Neural progenitor cell (in vitro differentiated cells): ENCODE measurements at places on chromosomes 2 and 18.

DNA sequence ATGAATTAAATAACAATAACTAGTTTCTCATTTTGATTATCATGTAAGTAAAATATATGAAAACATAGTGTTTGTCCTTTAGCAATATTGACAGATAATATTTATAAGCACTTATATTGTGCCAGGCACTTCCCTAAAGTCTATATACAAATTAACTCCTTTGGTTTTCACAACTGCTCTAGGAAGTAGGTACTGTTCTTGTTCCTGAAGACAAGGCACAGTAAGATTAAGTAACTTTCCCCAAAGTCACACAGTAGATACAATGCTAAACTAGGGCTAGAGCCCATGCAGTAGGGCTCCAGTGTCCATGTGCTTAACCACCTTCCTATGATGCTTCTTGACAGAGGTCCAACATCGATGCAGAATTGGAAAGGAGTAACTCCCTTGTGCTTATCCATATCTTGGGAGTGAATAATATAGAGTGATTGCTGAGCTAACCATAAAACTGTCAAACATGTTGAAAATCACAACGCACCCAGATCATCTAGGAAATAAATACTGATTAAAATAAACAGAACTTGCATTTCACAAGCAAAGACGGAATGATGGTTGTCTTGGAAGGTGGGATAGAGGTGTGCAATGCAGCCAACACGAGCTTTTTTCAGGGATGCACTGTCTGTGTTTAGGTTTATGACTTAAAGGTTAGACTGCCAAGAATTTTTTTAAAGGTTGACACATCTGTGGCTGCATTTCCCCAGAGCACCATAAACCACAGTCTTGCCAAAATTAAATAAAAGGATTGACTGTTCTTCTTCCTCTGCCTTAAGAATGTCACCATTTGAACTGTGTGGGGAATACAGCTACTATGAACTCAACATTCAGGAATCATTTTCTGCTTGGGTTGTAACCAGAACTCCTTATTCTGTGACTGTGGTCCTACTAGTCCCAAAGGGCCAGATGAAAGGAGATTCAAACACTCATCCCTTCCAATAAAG is 80.8 kb downstream of the ANKRD44 start:
- no peaks in the 10 kb centered on the region for H3K36me3 ChIP-seq
- no peaks in the 10 kb centered on the region for H3K27me3 ChIP-seq
- no peak for DNase-seq
- H3K4me1 ChIP-seq = peaks cover 7% of the 10 kb centered on the region

GRCh38 chr18:44035554-44035953 is 645.1 kb upstream of the SETBP1 start:
- no peaks in the 10 kb centered on the region for H3K36me3 ChIP-seq
- DNase-seq = no peak
- H3K27ac ChIP-seq = no peak overlapping the region
- H3K27me3 ChIP-seq = no peaks in the 10 kb centered on the region
- H3K4me3 ChIP-seq = no peak overlapping the region

GRCh38 chr2:227205701-227206100 is 41.3 kb downstream of the COL4A3 start:
- H3K27me3 ChIP-seq = peaks cover 62% of the 10 kb centered on the region
- peak; percentile 24 for DNase-seq
- H3K4me3 ChIP-seq = no peak overlapping the region
- H3K27ac ChIP-seq = no peak overlapping the region

DNA sequence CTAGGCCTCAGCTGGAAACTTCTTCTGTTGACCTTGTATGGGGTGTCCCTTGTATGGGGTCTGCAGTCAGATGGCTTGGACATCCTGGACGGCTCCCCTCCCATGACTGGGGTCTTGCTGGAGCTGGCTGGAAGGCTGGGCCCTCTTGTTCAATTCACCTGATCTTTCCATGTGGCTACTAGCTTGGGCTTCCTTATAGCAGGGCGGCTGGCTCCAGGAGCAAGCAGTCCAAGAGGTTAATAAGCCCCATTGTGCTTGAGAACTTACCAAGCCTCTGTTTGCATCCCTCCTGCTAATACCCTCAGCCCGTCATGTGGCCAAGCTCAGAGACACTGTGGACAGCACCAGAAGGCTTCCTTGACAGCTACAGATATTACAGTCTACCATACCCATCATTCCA is 111.6 kb upstream of the NPAS2 start:
- no peak overlapping the region for H3K4me3 ChIP-seq
- no peak for DNase-seq
- H3K36me3 ChIP-seq = no peaks in the 10 kb centered on the region
- H3K27me3 ChIP-seq = no peaks in the 10 kb centered on the region
- no peak overlapping the region for H3K27ac ChIP-seq
- no peaks in the 10 kb centered on the region for H3K4me1 ChIP-seq

DNA sequence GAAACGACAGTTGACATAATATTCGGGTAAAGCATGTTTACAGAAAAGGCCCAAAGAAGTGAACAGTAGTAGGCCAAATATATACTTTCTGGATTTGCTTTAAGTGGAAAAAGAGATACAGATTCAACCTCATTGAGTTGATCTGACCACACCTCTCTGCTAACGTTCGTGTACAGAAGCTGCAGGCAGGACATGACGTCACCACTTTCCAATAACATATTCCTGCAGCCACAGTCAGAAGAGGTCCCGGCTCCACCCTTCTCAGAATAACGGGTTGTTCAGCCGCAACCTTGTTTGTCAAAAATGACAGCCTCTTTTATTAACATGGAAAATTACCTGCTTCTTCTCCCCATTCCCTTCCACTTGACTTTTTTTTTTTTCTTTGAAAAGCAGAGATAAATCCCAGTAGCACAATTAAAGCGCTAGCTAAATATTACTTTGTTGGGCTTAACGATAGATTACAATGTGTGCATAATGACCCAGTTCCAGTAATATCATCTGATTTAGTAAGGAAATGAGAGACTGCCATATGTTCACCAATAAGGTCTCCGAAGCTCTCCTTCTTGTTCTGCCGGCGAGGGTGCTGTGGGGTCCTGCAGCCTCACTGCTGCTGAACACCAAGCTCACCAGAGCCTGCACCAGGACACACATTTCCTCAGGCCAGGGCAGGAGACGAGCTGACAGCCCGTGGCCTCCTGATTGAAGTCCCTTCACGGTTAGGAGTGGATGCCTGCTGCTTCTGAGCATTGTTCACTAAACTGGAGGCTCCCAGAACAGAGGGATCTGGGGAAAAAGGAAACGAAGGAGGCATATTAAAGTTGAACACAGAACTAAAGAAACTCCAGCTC is 451.0 kb upstream of the SALL3 start:
- H3K27me3 ChIP-seq = no peaks in the 10 kb centered on the region
- H3K36me3 ChIP-seq = no peaks in the 10 kb centered on the region
- H3K4me1 ChIP-seq = peaks cover 18% of the 10 kb centered on the region

- H3K36me3 ChIP-seq = no peaks in the 10 kb centered on the region
- no peak overlapping the region for H3K4me3 ChIP-seq
- peaks cover 15% of the 10 kb centered on the region for H3K4me1 ChIP-seq
- DNase-seq = no peak
- no peaks in the 10 kb centered on the region for H3K27me3 ChIP-seq
Observed at GRCh38 chr2:44290261-44290660, 15.0 kb downstream of the SLC3A1 start.

DNA sequence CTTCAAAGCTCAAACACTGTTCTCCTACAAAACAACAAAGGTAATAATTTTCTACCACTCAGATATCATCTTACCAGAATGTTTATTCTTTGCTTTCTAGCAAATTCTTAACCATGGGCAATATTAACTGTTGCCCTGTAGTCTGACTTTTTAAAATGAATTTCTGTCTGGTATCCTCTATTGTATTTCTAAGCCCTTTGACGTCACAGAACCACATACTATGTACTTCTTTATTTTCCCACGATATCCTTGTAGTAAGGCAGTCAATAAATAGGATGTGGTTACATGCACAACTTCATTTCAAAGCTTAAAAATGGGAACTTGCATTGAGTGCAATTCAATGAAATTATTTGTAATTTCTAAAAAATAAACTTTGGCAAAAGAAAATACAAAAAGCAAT is 58.7 kb downstream of the THADA start:
- no peak for DNase-seq
- peaks cover 3% of the 10 kb centered on the region for H3K36me3 ChIP-seq
- H3K27ac ChIP-seq = no peak overlapping the region
- no peaks in the 10 kb centered on the region for H3K4me1 ChIP-seq

GRCh38 chr2:241359481-241360045 is 3.5 kb downstream of the FARP2 start:
- no peak overlapping the region for H3K4me3 ChIP-seq
- no peak overlapping the region for H3K27ac ChIP-seq
- peaks cover 29% of the 10 kb centered on the region for H3K4me1 ChIP-seq
- no peak for DNase-seq
- no peaks in the 10 kb centered on the region for H3K36me3 ChIP-seq
- H3K27me3 ChIP-seq = no peaks in the 10 kb centered on the region

GRCh38 chr2:43791035-43791765 is 17.4 kb downstream of the DYNC2LI1 start:
- no peaks in the 10 kb centered on the region for H3K4me1 ChIP-seq
- H3K36me3 ChIP-seq = no peaks in the 10 kb centered on the region
- H3K27me3 ChIP-seq = no peaks in the 10 kb centered on the region
- no peak for DNase-seq
- H3K27ac ChIP-seq = no peak overlapping the region

DNA sequence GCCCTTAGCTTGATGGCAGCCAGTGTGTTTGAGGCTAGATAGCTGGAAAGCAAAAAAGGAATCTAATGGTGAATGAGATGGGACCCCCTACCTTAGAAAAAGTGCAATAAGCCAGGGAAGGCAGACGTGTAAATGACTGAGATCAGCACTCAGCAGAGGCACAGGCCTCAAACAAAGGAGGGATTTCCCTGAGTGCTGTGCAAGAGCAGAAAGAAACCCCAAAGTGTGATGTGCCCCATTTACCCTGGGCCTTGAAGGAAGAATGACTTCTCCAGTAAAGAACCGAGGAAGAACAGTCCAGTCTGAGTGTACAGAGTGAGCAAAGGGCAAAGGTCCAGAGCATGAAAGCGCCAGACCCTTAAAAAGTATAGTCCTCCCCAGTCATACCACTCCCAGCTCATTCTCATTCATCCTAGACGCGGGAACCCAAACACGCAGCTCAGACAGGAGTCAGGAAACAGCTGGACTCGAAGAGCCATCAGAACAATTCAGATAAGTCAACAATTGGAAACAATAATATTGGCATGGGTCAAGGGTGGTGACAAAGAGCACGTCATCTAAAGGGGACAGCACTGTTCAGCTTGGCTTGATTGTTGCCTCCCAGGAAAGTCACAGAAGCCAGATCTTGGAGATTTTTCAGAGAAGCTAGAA is 121.7 kb downstream of the INO80D start:
- H3K4me1 ChIP-seq = no peaks in the 10 kb centered on the region
- no peak overlapping the region for H3K4me3 ChIP-seq
- no peak for DNase-seq
- H3K36me3 ChIP-seq = no peaks in the 10 kb centered on the region
- no peaks in the 10 kb centered on the region for H3K27me3 ChIP-seq

DNA sequence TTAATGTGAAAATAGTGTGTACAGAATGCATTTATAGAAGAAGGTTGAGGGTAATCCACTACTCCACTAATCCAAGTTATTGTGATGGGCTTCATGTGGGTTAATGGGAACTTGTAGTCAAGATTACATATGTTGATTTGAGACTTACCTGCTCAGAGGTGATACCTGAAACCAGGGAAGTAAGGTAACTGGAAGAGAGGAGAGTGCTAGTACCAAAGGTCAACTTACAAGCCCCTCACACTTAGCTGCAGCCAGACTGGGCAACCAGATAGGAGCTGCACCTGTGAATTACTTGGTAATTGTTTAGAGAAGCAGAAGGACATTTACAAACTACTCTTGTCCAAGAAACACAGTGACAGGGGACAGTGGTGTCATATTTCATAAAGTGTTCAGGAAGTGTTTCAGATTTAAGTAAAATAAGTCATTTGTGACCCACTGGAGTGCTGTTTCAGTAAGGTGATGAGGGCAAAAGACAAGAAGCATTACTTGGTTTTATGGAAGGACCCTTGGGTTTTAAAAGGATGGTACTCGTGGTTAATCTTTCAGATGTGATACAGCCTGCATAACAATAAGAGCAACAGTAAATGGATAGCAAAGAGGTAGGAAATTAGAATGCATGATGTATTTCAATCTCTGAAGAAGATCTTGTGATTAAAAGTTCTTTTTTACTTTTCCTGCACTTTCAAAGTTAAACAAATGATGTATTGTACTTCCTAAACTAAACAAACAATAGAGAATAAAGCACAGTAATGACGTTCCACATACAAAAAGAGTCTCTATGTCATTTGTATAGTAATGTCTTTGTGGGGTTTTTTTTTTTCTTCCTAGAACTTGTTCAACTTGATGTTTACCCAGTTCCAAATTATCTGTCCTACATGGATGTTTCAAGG is 189.3 kb downstream of the PHLPP1 start:
- no peaks in the 10 kb centered on the region for H3K27me3 ChIP-seq
- no peaks in the 10 kb centered on the region for H3K4me1 ChIP-seq
- peaks cover 10% of the 10 kb centered on the region for H3K36me3 ChIP-seq
- H3K4me3 ChIP-seq = no peak overlapping the region
- no peak for DNase-seq
- no peak overlapping the region for H3K27ac ChIP-seq

- peak within 1 kb of the TSS; percentile 99 for H3K27ac ChIP-seq
- DNase-seq = peak; percentile 95
- no peaks in the 10 kb centered on the region for H3K27me3 ChIP-seq
- peaks cover 68% of the 10 kb centered on the region for H3K4me1 ChIP-seq
Observed at GRCh38 chr2:42047488-42048298, at the start of gene PKDCC. Gene PKDCC (plus strand): TSS chr2:42048021. CDS start chr2:42048200, 179 bp downstream.

DNA sequence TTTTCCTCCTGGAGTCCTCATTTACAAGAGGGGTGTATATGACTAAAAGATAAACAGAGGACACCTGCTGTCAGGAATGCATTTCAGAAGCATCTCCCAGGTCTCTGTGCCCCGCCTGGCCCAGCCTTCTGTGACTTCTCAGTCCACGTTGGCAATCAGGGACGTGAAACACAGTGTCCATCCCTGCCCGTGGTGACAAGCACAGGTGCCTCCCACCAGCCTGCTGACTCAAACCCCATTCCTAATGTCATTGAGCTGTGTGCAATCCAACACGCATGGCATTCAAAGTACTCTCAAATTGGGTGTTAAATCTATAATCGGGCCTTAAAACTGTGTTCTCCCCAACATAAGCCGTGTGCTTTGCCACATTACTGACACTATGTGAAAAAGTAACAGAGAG is 343.2 kb downstream of the EIPR1 start:
- H3K4me1 ChIP-seq = no peaks in the 10 kb centered on the region
- H3K27me3 ChIP-seq = no peaks in the 10 kb centered on the region
- no peak overlapping the region for H3K27ac ChIP-seq

GRCh38 chr2:141517852-141518421 is 612.9 kb downstream of the LRP1B start:
- H3K27me3 ChIP-seq = no peaks in the 10 kb centered on the region
- H3K36me3 ChIP-seq = no peaks in the 10 kb centered on the region
- no peak overlapping the region for H3K27ac ChIP-seq
- H3K4me3 ChIP-seq = no peak overlapping the region
- DNase-seq = no peak
- H3K4me1 ChIP-seq = no peaks in the 10 kb centered on the region
